ENCODE measurements at places on chromosomes 11 and 22.

DNA sequence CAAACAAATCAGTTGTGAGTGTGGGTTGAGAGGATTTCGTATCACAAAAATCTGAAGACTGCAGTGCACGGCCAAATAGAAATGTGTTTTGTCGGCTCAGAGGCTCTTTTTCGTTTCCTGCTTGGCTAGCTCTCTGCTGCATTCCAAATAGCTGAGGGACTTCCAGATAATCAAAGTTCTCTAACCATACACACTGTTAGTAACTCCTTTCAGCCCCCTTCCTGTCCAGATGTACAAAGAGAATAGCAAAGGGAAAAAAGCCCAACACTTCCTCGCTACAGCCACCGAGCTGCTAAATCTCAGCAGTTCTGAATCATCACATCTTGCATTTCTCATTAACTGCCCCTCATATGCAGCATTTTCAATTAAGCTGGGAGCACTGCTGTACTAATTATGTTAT is 203.1 kb downstream of the TENM4 start:
- no peak for DNase-seq

DNA sequence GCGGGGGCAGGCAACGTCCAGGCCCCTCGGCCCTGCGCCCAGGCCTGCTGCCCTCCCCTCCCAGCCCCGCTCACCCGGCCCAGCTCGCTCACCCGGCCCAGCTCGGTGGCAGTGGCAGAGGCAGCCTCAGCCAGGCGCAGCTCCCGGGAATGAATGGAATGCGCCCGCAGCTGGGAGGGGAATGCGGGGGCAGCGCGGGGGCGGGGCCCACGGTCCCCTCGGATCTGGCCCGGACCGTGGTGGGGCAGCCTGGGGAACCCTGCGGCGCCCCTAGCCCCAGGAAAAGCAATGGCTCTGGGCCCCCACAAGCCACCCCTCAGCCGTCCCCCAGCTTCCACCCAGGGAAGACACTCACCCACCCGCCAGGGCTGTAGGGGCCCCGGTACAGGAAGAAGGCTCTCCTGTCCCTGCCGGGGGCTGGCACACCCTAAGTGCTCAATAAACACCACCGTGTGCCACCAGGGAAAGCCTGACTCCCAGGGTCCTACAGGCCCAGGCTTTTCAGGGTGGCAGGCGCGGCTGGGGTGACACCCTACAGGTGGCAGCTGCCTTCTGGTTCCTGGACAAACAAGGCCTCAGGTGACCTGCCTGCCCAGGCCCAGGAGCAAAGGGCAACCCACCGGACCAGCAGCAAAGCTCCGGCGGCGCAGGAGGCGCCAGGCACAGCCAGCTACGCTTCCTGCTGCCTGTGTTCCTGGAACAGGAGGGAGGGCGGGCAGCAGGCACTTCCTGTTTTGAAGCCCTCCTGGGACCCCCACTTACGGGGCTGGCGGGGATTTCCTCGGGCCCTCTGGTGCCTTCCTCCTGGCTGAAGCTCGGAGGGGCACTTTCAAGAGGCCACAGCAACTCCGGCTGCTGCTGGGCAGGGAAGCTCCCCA is 13.8 kb downstream of the PLXNB2 start:
- no peak for DNase-seq

DNA sequence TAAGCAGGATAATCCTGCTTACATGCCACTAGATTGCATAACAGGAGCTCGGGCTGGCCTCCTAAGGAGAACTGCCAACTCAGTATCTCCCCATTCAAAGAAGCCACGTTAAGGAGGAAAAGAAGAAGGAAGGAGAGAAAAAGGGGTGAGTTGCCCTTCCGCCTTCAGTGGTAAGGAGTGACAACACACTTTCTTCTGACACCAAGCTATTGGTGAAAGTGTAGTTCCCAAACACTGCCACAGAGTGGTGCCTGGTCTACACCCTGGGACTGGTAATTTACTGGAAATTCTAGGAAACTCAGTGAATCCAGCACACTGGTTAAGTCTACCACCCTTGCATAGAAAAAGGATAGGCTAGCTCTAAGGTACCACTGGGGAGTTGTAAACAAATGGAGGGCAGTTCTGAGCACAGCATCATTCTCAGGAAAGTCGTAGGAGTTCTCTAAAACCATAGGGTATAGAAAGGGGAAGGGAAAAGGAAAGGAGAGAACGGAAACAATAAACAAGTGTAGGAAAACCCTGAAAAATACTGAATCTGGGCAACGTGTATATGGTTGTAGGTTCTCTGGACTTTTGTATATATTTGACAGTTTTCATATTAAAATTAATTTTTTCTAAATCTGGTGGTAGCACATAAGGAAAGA is 58.2 kb downstream of the RRAS2 start:
- peak; percentile 67 for DNase-seq

- DNase-seq, result no peak
Measured at GRCh38 chr11:47436726-47437125, 10.5 kb upstream of the PSMC3 start.

- no peak for DNase-seq
Measured at GRCh38 chr11:97263183-97263858, 873.5 kb downstream of the JRKL start.

DNA sequence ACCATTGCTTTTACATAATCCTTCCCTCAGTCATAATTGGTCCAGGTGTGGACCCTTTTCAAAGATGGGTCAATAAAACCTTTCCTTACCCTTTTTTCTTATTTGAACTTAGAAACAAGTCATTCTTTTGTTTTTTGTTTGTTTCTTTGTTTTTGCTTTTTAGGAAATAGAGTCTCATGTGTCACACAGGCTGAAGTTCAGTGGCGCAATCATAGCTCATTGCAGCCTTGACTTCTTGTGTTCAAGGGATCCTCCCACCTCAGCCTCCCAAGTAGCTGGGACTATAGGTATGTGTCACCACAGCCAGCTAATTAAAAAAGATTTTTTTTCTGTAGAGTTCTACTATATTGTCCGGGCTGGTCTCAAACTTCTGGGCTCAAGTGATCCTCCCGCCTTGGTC is 9.4 kb upstream of the PHOX2A start:
- no peak for DNase-seq

DNA sequence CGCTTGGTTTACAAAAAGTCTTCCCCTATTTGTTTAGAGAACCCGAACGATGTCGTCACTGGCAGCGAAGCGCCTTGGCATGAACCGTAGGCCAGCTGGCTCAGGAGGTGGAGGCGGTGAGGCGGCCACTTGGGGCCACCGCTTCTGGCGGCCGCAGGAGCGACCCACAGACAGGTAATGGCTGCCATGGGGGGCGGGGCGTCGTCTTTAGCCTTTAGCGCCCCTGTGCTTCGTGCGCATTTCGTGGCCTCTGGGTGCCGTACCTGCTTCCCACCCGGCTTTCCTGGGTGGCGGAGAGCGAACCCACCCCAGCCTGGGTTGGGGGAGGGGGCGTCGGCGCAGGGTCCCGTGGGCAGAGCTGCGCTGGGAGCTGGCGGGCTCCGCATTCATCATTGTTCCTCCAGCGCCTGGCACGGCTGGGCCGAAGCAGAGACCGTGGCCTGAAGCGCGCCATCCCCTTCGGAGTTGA is 469 bp upstream of the OSBP2 start:
- DNase-seq, result peak; percentile 45
